ENCODE measurements at places on chromosomes 16 and 17.

DNA sequence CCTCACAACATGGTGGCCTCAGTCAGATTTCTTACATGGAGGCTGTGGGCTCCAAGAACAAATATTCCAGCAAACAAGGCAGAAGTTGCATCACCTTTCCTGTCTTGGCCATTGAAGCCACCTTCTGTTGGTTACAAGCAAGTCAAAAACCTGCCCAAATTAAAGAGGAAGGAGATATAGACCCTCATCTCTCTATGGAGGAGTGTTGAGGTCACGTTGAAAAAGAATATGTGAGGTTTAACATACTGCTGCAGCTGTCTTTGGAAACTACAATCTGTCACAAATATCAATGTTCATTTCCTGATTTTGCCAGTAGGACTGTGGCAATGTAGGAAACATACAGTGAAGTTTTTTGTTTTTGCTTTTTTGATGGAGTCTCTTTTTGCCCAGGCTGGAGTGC is 211.4 kb downstream of the COPRS start:
- no peak for DNase-seq

- no peak for DNase-seq
These were observed 47.9 kb upstream of the TAOK1 start for GRCh38 chr17:29342158-29342765.

DNA sequence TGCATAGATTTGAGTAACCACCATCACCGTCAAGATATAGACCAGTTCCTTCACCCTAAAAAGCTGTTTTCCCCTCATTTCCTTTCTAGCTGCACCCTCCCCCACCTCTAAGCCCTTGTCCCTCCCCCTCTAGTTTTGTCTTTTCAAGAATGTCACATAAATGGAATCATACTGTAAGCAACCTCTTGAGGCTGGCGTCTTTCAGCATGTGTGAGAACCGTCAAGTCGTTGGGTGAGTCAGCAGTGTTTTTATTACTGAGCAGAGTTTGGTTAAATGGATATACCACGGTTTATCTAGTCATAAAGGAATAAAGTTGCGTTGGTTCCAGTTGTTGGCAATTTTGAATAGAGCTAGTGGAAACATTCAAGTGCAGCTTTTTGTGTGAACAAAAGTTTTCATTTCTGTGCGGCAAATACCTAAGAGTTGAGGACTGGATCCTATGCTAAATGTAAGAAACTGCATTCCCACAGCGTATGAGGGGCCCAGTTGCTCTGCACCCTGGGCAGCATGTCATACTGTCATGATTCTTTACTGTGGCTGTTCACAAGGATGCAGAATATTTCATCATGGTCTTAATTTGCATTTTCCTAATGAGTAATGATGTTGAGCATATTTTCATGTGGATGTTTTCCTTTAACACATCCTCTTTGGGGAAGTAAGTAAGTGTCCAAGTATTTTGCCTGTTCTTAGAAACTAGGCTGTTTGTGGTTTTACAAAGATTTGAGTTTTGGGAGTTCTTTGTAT is 264.3 kb downstream of the CPPED1 start:
- DNase-seq = no peak

- DNase-seq = no peak
These were observed 99.2 kb downstream of the KPNA2 start for GRCh38 chr17:68134731-68135130.

- no peak for DNase-seq
These were observed 24.2 kb downstream of the SLC12A3 start for GRCh38 chr16:56889206-56889605.

- no peak for DNase-seq
These were observed 578.7 kb upstream of the CDH11 start for GRCh38 chr16:65700596-65700995.

DNA sequence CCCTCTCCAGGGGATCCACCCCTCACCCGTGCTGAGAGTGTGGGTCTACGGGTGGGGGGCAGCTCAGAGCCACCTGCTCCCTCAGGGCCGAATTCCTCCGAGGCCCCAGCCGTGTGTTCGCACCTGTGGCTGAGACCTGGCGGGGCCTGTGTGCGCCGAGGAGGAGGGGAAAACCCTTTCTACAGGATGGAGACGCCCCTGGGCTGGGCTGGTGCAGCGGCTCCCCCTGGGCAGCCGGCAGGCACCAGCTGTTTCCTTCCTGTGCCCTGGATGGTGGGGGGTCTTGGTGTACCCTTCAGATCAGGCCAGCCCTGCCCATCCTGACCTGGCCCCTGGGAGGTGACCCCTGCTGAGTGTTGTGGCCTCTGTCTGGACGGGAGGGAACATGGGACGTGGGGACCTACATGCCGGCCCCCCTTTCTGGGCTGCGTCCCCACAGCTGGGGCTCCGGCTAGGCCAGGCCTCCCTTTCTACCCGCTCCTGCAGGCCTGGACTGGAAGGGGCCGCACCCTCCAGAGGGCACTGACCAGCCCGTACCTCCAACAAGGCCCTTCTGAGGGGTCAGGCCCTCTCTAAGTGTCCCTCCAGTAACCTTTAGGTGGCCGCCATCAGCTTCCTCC is 28.3 kb upstream of the PABPN1L start:
- peak; percentile 62 for DNase-seq

All from GM12891 (cell line).